ENCODE measurements at places on chromosomes 2 and 18.

- no peak for DNase-seq
Observed at GRCh38 chr2:66633631-66634030, 198.7 kb downstream of the MEIS1 start.

GRCh38 chr18:60295674-60296073 is 76.9 kb downstream of the MC4R start:
- no peak for DNase-seq

- DNase-seq = no peak
Observed at GRCh38 chr2:70692256-70692655, 75.7 kb downstream of the ADD2 start.

DNA sequence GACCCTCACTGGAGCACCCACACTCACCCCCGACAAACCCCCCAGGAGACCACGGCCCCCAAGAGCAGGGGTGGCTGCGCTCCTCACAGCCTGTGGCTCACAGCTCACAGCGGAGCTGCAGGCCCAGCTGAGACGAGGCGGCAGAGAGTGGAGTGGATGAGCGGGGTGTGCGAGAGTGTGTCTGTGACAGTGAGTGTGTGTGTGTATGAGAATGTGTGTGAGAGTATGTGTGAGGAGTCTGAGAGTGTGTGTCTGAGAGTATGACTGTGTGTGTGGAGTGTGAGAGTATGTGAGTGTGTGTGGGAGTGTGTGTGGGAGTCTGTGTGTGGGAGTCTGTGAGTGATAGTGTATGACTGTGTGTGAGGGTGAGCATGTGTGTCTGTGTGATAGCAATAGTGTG is 55.3 kb upstream of the ID2 start:
- no peak for DNase-seq

DNA sequence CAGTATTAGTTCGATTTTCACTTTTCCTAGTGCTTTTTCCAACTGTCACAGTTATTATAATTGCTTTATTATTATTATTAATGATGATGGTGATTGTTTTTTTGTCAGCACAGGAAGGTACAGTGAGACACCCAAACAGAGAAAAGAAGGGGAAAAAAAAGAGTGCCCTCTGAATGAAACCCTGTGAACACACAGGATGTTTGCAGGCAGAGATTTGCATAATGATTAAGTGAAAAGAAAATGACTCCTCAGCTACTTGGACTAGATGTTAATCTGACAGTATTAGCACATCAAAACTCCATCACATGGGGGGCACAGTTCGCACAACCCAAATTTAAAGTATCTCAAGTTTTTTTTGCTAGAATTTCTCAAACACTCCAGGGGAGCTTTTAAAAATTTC is 32.9 kb downstream of the ADD2 start:
- DNase-seq = no peak

GRCh38 chr2:191714925-191715324 is 37.0 kb downstream of the NABP1 start:
- DNase-seq = no peak

GRCh38 chr2:134348239-134348638 is 94.4 kb downstream of the MGAT5 start:
- no peak for DNase-seq

DNA sequence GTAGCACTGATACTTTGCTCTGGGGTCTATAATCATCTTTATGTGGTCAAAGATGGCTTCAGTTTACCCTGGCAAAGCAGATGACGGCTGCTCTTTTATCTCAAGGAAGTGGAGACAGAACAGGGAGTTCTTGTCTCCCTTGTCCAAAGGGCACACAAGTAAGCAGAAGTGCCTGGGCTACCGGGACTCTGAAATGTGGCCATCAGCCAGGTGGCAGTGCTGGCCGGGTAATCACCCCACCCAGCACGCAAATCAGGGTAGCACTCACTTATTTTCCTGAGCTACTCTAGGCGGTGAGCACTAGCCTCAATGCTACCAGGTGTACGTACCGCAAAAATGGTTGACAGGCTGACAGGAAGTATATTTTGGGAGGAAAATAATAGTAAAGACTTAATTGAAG is 119.7 kb upstream of the ETAA1 start:
- no peak for DNase-seq

- no peak for DNase-seq
Observed at GRCh38 chr2:18399601-18400000, 160.9 kb downstream of the RDH14 start.

GRCh38 chr2:185188656-185189055 is 549.9 kb upstream of the FSIP2 start:
- no peak for DNase-seq

GRCh38 chr18:25896956-25897355 is 193.5 kb downstream of the SS18 start:
- no peak for DNase-seq

- no peak for DNase-seq
Observed at GRCh38 chr2:39150890-39151497, 30.1 kb upstream of the SOS1 start.

DNA sequence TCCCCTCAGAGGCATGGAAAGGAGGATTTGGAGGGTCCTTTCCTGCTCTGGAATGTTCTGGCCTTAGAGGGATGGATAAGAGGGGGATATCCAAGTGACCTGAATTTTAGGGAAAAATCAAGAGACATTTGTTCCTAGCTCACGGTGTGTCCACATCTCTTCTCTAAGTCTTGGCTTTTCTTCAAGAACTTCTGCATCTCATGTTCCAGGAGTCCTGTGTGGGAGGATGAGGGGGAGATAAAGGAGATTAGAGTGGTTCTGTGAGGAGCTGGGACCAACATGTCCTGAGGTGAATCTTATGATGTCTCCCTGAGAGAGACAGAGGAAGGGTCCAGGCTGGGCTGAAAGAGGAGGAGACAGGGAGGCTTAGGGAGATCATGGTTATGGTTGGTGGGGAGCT is 11.7 kb downstream of the EMX1 start:
- DNase-seq = no peak

- DNase-seq = no peak
Observed at GRCh38 chr2:122414902-122415301, 659.5 kb downstream of the TSN start.

DNA sequence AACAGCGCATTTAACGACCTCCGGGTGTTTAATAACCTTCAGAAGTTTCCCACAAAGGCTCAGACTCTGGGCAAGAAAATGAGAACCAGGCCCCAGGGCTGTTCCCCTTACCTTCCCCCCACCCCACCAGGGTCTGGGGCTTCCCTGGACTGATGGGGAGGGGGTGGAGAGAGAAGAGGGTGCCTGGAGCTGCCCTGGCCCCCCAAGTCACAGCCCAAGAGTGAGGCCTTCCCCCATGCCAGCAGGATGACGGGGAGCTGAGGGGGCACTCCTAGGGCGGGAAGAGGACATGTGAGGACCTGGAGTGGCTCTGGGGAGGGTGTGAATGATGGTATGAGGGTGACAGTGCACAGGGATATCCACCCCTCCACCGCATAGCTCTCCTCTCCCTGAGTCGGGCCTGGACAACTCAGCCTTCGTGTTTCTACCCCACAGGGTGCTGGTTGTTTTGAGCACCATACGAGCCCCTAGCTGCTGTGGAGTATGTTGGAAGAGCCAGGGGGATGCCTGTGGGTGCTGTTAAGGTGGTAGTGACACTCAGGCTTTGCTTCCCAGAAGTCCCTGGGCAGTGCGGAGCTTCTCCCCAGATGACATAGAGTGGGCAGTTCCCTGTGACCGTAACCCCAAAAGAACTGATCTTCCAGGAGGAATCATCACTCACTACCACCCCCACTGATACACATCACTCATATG is 3.9 kb downstream of the PKDCC start:
- no peak for DNase-seq

DNA sequence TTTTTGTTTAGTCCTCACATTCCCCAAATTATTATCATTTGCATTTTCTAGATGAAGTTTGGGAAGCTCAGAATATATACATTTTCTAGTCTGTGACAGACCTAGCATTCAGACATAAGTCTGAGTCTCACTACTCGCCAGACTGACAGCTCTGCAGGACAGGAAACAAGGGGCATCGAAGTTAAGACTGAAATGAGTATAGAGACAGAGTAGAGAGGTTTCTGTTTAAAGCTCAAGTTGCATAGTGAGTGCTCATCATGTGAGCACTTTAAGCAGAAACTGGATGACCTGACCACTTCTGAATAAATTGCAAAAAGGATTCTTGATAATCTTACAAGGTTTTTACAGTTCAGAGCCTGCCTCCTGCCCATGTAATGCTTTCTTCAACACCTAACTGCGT is 1.1 kb downstream of the HADHB start:
- DNase-seq = no peak

GRCh38 chr2:191032588-191033429 is 18.8 kb upstream of the STAT1 start:
- no peak for DNase-seq

DNA sequence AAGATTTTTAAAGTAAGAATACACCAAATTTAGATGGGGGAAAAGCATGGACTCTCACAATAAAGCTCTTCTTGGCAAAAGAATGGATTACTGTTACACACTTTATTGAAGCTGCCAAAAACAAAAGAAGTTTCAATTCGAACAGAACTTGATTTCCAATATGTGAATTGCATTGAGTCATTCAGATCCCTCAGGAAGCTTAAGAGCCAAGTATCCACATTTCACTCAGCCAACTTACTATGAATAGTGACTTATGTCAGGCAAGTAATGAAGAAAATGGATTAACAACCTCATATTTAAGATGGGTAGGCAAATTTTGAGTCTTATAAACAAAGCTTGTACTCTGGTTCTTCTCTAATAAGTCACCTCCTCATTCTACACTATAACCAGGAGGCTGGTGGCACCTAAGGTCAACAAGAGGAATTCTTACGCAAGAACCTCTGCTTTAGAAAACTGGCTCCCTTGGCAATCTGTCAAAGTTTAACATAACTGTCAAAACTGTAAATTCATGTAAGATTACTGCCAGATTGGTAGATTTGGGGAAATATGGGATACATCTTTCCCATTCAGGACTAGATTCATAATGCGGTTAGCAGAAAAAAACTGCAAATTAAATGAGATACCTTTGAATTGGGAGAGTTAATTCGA is 6.0 kb downstream of the HADHA start:
- no peak for DNase-seq

DNA sequence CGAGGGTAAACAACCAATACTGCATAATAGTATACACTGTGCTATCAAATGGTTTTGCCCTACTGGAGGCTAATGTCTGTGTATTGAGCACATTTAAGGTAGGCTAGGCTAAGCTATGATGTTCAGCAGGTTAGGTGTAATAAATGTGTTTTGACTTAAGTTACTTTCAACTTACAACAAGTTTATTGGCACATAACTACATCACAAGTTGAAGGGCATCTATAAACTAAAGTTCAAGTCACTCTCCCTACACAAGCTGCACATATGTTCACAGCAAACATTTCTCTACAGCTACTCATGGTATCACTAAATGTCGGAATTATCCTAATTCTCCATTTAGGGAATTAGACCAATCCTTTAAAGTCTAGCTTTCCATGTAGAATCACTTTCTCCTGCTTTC is 11.4 kb downstream of the ARL5A start:
- DNase-seq = no peak

GRCh38 chr2:128271597-128271910 is 47.1 kb downstream of the HS6ST1 start:
- no peak for DNase-seq

DNA sequence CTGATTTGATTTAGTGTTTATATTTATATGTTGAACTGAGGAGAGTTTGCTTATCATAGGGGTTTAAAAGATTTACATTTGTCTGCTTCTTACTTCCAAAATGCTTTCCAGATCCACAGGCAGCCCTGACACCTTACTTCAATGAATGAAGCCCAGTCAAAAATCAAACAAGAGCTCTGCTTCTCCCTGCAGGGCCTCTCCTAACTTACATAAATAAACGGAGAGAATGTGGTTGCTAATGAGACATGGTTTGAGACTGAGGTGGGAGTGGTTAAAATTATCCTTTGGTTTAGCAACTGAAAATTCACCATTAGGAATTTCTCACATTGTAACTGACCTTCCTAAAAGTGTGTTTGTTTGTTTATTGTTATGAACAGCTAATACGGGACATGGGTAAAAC is 612.3 kb upstream of the FANCL start:
- no peak for DNase-seq

- peak; percentile 22 for DNase-seq
Observed at GRCh38 chr2:7031547-7032245, 114.5 kb downstream of the RNF144A start.

GRCh38 chr18:47284721-47285395 is 33.4 kb upstream of the SKOR2 start:
- DNase-seq = no peak

DNA sequence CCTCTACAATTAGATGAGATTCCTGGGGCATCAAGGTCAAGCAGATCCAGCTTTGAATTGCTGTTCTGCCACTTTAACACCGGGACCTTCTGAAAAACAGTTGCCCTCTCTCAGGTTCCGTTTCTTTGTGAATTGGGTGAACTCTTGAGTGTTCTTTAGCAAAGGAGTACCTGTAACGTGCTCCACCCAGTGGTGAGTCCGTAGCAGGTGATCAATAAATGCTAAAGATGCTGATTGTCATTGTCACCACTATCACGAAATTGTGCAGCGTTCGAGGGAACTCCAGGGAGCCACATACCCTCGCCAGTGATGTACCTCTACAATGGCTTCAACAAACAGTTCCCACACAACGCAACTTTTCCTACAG is 81.9 kb downstream of the TCF7L1 start:
- DNase-seq = no peak

DNA sequence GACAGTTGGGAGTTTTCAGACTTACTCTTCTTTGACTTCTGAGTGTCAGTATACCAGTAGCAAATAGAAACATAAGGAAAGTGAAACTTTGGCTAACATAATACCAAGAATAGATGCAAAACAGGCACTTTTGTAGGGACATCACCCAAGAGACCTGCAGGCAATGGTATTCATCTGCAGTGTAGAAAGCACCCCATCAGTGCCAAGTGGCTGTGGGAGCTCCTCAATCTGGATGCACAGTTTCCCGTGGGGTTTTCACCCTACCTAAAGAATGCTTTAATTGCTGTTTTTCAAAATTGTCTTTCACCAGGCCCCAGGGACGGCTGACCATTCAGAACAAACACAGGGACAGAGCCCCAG is 96.6 kb upstream of the GPR45 start:
- no peak for DNase-seq

GRCh38 chr18:35969676-35970075 is 2.8 kb upstream of the RMP24 start:
- no peak for DNase-seq

DNA sequence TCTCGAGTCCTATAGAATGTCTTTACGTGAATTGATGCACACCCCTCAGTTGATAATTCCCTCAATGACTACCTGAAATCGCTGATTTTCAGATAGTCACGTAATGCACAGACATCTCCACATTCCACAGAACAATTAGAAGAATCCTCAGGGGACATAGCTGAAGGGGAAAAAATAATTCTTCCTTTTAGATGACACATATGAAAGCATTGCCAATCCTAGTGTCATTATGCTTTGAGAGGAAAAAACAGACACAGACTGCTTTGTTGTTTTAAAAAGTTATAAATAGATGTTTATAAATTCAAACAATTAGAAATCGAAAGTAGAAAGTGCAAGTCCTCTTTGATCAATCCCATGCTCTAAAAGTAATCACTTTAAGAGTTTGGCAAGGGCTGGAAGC is 100.6 kb upstream of the FN1 start:
- DNase-seq = no peak

DNA sequence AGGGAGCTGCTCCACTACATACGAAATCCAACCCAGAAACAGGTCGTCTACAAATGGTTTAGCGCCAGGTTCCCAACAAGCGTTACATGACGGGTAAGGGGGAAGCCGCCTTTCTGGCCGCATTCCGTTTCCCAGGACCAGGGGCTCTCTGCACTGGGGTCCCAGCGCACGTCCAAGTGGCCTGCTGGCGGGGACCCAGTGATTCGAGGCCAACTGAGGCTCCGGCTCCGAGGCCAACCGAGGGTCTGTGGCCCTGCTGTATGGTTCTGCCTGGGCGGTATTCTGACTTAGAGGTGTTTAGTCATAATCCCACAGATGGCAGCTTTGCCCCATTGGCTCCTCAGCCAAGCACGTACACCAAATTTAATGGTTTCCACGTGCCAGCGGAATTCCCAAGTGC is 127.2 kb downstream of the PKP4 start:
- no peak for DNase-seq

All from stimulated activated CD4-positive, alpha-beta T cell treated with anti-CD3 and anti-CD28 coated beads, Interleukin-1b, Interleukin-23, amount 100 ng/mL, for 48 hours (primary cell).